ENCODE measurements at places on chromosomes 1 and 21.

DNA sequence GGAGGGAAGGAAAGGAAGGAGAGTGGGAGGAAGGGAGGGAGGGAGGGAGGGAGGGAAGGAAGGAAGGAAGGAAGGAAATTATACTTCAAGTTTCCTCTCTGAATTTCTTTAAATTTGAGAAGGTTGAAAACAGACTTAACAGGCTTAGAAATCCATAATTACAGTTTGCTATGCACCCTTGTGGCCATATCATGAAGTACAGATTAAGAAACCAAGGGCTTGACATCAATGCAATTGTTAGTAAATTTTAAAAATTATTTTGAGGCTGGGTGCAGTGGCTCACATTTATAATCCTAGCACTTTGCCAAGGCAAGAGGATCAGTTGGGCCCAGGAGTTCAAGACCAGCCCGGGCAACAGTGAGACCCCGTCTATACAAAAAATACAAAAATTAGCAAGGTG, 14.4 kb downstream of the ANP32E start:
- no peak for DNase-seq

DNA sequence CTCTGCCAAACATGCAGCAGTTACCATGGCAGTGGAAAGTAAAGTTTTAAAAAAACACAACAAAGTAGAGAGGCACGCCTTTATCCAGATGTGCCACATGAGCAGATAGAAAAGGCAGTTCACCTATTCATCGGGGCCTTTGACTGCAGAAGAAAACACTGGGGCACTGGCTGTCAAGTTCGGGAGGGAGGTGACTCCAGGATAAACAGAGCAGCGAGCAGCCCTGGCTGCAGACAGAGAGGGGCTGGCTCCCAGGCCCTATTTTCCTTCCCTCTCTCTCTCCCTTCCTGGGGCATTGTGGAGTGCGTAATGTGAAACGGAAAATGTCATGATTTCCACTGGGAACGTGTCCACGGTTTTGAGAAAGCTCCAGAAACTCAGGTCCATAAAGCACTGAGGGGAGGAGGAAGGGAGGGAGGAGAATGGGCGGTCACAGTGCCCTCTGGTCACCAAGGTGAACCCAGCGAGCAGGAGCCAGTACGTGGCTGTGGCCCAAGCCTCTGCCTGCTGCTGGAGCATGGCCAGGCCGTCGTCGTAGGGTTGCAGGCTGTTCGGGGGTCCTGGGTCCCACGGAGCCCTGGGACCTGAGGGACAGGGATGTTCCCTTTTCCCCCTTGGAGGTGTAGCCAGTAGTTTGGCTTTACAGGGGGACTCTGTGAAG, 114.7 kb upstream of the IRF2BP2 start:
- no peak for DNase-seq

DNA sequence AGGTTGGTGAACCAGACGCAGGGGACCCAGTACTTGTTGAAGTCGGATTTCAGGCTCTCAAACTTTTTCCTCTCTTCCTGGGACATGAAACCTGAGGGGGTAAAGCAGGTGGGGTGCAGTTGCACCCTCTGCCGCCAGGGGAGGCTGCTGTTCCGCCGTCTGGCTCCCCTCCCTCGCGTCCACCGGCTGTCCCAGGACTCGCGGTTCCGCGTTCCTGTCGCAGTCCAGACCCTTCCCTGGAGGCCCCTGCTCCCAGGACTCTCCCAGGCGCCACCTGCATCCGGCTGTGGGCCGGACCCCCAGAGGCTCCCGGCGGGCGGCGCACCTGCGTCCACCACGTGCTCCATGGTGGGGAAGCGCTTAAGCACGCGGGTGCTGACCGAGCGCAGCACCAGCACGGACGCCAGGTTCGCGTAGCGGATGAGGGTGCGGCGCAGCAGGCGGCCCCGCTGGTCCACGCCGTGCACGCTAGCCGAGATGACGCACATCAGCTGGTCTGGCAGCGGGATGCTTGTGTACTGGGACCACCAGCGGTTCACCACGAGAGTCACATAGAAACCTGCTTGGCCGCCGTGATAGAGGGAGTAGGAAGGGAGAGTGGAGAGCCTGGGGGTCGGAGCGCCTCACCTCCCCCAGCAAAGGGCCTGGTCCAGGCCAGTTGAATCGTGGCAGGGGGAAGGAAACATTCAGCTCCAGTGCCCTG, 1.7 kb downstream of the BEST4 start:
- peak; percentile 75 for DNase-seq

- no peak for DNase-seq
These were observed 2.1 kb downstream of the SLAMF8 start for GRCh38 chr1:159828581-159829272.

- no peak for DNase-seq
These were observed 9.4 kb upstream of the GNL2 start for GRCh38 chr1:37605061-37605650.

DNA sequence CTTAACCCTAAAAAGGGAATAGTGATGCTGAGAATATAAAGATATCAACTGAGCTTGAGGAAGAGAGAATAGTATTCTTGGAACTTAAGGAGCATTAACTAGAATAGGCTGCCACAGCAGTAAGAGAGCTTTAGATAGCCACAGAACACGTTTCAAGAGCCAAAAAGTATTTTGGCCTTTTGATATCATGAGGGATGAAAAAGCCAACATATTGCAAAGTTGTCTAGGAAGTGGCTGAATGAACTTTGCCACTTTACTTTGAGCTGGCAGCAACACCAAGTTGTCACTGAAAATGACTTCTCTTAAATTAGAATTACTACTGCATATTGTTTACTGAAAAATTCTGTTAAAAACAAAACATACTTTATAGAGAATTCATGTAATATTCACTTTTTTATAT, 1476.2 kb downstream of the MRPL39 start:
- DNase-seq, result no peak

DNA sequence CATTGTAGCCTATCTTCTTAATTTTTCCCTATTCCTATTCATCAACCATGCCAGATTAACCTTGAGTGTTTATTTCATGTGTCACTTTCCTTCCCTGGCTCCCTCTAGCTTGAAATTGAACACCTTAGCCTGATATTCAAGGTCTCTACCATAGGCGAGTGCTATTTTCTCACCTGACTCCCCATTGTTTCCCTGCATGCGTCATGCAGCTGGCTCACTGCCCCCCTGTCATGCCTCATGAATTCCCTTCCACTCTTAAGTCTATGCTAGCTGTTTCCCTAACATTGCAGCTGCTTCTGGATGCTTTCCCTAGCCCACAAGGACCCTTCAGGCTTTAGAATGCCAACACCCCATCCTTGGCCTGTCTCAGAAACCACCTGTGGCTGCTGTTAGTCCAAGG, 56.7 kb upstream of the CD1D start:
- DNase-seq, result no peak

- no peak for DNase-seq
These were observed 26.6 kb downstream of the DHRS3 start for GRCh38 chr1:12591267-12591938.

- DNase-seq, result no peak
These were observed 9.3 kb downstream of the WNT3A start for GRCh38 chr1:228016181-228016510.

DNA sequence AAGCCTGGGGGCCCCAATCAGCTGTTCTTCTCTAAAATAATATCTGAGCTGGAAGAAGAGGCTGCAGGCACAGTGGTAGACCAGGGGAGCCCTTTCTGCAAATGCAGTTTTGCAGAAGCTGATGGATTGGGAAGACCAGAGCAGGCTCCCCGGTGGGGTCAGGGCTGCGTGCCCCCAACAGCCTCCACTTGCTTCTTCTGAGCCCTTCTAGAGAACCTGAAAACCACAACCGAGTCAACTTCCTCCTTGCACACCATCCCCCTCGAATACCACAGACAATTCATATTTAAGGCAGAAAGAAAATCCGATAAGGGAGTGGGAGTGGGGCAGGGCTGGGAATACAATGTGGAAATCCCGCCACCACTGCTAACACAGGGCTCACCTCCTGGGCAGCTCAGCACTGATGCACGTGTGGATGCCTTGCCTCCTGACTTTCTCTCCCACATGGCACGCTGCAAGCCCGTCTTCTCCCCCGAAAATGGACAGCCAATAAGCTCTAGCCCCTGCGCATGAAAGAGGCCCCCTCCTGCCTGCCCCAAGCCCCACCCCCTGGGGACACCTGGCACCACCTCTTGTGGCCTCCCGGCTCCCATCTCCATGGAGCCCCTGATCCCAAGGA, 25.4 kb upstream of the ALDH4A1 start:
- DNase-seq, result peak; percentile 27

DNA sequence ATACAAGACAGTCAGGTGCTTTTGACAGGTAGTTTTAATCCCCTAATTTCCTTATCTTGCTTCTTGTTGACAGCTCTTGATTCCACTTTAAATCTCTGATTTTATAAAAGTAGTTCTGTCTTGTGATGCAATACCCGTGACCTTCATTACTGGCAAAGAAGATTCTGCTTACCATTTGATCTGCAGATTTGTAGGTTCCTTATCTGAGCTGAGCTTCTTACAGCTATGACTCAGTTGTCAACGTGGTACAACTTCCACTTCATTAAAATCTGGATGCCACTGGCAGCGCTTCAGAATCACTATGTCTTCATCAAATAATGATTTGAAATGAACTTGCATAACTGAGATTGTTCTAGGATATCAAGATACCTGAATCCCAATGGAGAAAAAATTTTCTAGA, 543.6 kb upstream of the B3GALT2 start:
- no peak for DNase-seq

GRCh38 chr1:20587661-20588053, 1.2 kb upstream of the CDA start:
- DNase-seq, result no peak

DNA sequence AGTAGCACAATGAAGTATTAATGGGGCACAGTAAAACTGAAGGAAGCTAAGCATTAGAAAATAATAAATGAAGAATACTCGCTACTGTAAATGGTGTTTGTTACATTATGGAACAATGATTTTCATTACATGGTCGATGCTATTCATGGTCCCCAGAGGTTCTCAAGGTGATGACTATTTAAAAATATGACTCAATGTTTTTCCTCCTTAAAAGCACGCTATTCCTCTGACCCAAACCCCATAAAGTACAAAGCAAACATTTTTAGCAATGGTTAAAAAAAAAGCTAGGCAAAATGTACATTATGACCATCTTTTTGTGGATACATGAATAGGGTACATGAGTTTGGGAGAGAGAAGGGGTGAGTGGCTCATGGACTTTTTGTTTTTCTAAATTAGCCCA, 34.3 kb downstream of the VAMP4 start:
- no peak for DNase-seq

DNA sequence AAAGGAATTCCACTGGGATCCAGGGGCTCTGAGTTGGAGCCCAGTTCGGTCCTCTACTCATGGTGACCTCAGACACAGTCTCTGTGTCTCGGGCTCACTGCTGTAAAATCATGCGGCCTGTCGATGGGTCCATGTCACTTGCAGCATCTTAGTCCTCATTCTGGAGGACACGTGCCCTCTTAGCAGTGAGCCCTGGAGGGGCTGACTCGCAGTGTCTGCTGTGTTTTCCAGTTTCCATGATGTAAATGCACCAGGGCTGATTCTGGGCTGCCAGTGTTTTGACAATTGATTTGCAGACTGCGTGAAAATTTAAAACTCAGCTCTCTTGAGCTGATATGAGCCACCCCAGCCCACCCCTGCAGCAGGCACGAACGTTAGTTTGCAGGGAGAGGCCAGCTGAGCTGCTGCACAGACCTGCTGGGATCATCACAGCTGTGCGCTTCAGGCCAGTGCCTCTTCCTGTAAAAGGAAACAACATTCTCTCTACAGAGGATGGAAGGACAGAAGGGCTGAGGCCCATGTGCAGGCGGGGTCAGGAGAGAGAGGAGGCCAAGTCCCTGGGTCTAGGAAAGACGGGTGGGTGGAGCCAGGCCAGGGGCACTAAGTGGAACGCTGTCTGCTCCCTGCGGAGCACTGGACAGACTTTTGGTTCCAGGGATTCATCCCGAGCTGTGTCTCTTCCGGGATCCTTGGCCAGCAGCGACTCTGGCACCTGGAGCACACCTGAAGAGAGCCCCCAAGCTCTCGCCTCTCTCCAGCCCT, 42.6 kb downstream of the RSPH1 start:
- DNase-seq, result no peak

DNA sequence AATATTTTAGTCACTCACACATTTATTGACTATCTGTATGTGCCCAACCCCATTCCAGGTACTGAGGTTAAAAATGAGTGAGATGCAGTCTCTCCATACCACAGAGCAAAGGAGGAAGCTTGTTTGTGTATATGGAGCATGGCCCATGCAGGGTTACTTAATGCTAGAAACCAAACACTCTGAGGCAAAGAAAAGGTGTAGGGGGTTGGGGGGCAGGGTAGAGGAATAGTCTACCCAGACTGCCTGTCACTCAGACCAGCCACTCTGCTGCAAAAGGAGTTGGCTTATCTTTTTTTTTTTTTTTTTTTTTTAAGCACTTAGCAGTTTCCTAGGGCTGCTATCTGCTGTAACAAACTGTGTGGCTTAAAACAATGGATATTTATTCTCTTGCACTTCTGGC, 19.8 kb downstream of the PGM1 start:
- no peak for DNase-seq

DNA sequence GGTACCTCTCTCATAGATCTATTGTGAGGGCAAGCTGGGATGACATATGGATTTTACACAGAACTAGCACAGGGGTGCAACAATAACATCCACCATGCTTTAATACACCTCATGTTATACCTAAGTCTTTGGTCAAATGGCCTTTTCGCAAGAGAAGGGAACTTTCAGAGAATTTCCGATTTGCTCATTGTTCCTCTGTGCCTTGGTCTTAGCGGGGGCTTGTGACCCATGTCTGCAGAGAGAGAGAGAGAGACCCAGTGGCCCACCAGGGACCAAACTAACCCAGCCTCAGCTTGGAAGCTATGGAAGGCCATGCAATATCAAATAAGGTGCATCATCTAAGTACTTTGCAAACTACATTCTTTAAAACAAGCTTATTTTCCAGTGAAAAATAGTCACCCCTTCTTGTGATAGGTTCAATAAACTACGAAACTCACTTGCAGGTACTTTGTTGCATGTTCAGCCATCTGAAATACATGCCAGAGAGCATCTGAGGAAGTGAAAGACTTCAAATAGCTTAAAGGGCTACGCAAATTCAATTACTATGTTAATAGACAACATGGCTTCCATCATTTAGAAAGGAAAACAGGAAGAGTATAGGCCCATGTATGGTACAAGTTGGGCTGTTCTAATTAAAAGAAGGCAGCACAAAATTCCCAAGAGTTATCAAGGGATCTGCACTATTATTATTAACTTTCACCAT, 100.7 kb downstream of the KCNN3 start:
- DNase-seq, result no peak

GRCh38 chr1:84377480-84378095, 20.7 kb upstream of the DNASE2B start:
- DNase-seq, result no peak

DNA sequence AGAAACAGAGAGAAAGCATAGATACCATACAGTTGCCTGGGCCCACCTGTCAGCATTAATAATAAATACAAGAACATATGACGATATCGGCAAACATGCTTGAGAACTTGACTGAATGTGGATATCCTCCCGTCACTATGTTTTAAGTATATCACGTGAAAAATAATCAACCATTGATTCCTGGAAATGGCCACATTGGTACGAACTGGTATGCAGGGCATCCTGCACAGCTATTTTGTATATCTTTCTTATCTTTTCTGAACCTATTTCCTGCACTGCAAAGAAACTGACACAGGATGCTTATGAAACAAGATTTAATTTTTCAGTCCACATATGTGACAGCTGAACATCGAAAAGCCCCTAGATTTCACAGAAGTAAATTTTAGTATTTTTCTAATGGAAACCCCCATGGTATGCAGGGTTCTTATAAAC, 22.8 kb upstream of the RGS1 start:
- DNase-seq, result no peak

- peak; percentile 42 for DNase-seq
These were observed 27.4 kb downstream of the HIVEP3 start for GRCh38 chr1:41891199-41891896.

GRCh38 chr21:43207868-43208267, 39.1 kb downstream of the CRYAA start:
- DNase-seq, result no peak

GRCh38 chr1:113191579-113192076, 118.6 kb downstream of the LRIG2 start:
- no peak for DNase-seq

All from stimulated activated CD4-positive, alpha-beta T cell treated with anti-CD3 and anti-CD28 coated beads, Interleukin-12 subunit alpha, Interleukin-12 subunit beta, amount 100 ng/mL, for 4 hours (primary cell).